ENCODE measurements at places on chromosomes 16 and 17.

DNA sequence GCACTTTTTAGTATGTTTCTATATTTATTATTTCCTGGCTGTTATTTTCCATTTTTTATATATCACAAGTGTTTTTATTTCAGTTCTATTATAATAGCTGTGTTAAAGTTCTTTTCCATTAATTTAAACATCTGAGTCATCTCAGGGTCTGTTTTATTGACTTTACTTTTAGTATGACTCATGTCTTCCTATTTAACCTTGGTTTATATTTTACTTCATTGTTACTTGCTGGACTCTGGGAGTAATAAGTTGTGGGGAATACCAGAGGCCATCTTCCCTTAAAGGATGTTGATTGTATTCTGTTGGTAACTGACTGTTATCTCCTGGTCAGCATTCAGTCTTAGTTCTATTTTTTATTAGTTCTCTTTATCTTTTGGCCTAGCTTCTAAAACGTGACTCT is 1508.2 kb downstream of the CDH11 start:
- DNase-seq: no peak

DNA sequence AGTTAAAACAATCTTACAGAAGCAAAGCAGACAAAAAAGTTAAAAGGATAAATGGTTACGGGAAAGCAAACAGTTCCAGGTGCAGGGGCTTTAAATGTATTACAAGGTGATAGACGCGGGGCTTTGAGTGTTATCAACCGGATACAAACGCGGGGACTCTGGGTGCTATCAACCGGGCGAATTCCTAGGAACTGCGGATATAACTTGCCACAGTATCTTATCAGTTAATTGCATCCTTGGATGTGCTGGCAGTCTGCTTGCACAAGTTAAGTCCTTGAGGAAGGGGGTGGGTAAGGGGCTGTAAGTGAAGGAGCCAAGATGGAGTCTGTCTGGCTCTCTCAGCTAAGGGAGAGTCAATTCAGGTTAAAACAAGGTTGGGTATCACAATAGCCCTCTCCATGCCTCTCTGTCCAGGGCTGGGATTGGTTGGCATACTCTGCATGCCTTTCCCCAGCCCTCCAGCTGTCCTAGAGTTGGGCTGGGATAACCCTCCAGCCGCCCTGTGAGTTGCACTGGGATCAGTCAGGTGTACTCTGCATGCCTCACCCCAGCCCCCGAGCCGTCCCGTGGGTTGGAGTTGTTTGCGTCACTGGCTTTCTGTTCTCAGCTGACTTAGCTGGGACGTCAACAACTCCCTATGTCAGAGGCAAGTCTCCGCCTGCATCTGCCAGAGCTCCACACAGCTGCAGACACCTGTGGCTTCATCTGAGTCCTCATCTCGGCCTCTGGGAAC is 40.9 kb downstream of the TMEM235 start:
- peak; percentile 65 for DNase-seq

- no peak for DNase-seq
Measured at GRCh38 chr16:75085556-75085955, 31.0 kb downstream of the LDHD start.

DNA sequence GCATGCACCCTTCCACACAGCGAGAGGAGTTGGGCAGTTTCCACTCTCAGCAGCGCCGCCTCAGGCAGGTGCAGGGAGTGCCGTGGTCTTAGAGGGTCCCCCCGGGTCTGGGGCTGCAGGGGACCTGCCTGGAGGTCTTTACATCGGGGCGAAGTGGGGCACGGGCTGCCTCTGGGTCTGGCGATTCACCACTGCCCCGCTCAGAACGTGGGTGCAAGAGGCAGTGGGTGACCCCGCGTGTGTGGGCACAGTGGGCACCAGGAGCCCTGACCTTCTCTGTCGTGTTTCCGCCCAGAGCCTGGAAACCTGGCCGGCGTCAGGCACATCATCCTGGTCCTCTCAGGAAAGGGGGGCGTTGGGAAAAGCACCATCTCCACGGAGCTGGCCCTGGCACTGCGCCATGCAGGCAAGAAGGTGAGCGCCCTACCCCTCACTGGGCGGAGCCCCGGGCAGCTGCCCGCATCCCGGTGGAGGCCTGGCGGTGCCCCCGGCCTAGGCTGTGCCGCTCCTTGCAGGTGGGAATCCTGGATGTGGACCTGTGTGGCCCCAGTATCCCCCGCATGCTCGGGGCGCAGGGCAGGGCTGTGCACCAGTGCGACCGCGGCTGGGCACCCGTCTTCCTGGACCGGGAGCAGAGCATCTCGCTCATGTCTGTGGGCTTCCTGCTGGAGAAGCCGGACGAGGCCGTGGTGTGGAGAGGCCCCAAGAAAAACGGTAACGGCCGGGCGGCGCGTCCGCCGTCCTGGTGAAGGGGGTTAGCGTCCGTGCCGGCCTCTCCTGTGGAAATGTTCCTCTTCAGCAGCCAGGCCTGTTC is 3.7 kb downstream of the NUBP2 start:
- DNase-seq: peak; percentile 17

DNA sequence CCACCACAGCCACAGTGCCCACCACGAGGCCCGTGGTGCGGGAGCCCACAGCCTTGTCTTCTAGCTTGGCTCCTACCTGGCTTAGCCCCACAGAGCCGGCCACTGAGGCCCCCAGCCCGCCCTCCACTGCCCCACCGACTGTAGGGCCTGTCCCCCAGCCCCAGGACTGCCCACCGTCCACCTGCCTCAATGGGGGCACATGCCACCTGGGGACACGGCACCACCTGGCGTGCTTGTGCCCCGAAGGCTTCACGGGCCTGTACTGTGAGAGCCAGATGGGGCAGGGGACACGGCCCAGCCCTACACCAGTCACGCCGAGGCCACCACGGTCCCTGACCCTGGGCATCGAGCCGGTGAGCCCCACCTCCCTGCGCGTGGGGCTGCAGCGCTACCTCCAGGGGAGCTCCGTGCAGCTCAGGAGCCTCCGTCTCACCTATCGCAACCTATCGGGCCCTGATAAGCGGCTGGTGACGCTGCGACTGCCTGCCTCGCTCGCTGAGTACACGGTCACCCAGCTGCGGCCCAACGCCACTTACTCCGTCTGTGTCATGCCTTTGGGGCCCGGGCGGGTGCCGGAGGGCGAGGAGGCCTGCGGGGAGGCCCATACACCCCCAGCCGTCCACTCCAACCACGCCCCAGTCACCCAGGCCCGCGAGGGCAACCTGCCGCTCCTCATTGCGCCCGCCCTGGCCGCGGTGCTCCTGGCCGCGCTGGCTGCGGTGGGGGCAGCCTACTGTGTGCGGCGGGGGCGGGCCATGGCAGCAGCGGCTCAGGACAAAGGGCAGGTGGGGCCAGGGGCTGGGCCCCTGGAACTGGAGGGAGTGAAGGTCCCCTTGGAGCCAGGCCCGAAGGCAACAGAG is 10.5 kb downstream of the VASN start:
- peak; percentile 19 for DNase-seq

DNA sequence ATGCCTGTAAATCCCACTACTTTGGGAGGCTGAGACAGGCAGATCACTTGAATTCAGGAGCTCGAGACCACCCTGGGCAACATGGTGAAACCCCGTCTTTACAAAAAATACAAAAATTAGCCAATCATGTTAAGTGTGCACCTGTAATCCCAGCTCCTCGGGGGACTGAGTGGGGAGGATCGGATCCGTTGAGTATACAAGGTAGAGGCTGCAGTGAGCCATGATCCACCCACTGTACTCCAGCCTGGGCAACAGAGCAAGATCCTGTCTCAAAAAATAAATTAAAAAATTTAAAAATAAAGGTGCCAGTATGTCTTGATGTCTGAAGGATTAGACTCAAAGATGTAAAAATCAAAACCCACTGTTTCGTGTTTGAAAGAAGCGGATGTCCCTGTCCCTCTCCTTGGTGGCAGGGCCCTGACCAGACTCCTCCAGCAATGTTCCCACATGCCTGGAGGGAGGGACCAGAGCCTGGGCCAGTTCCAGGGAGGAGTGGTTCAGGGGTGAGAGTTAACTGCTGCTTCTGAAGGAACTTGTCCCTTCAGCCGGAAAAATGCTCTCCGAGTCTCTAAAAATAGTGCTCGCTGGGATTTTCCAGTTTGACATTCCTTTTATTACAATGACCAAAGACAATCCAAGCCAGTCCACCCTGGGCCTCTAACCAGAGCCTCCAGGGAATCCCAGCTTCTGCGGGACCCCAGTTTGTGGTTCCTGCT is 9.4 kb upstream of the CMTM4 start:
- peak; percentile 82 for DNase-seq

- no peak for DNase-seq
Measured at GRCh38 chr16:715477-716199, 720 bp downstream of the METRN start.

DNA sequence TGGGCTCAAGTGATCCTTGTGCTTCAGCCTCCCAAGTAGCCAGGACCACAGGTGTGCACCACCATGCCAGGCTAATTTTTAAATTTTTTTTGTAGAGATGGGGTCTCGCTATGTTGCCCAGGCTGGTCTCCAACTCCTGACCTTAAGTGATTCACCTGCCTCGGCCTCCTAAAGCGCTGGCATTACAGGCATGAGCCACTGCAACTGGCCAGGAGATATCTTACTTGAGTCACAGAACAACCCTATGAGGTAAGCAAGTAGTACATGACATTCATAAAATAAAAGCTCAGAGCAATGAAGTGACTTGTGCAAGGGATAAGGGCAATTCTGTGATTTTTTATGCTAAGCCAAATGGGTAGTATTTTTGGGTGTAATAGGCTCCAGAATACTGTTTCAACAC is 57.3 kb downstream of the CDC27 start:
- no peak for DNase-seq

DNA sequence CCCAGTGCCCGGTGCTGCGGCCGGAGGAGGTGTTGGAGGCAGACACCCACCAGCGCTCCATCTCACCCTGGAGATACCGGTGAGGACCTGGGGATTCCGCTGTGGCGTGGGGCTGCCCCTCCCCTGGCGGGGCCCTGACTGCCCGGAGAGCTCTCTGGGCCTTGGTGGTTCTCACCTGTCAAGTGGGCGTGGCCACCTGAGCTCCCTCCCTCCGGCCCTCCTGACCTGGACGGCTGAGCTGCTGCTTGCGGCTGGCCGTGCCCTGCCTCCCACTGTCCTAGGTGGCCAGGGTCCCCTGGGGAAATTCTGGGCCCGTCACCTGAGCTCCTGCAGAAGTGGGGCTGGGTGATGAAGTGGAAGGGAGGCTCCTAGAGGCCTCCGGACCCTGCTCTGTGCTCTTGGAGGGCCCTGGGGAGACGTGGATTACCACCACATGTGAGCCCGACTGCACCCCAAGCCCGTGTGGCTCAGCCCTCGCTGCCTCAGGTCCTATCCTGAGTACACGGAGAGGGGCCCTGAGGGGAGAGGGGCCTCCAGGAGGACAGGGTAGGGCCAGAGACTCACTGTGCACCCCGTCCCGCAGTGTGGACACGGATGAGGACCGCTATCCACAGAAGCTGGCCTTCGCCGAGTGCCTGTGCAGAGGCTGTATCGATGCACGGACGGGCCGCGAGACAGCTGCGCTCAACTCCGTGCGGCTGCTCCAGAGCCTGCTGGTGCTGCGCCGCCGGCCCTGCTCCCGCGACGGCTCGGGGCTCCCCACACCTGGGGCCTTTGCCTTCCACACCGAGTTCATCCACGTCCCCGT is 1.1 kb downstream of the IL17C start:
- no peak for DNase-seq
